ENCODE measurements at places on chromosomes 5 and 9.

DNA sequence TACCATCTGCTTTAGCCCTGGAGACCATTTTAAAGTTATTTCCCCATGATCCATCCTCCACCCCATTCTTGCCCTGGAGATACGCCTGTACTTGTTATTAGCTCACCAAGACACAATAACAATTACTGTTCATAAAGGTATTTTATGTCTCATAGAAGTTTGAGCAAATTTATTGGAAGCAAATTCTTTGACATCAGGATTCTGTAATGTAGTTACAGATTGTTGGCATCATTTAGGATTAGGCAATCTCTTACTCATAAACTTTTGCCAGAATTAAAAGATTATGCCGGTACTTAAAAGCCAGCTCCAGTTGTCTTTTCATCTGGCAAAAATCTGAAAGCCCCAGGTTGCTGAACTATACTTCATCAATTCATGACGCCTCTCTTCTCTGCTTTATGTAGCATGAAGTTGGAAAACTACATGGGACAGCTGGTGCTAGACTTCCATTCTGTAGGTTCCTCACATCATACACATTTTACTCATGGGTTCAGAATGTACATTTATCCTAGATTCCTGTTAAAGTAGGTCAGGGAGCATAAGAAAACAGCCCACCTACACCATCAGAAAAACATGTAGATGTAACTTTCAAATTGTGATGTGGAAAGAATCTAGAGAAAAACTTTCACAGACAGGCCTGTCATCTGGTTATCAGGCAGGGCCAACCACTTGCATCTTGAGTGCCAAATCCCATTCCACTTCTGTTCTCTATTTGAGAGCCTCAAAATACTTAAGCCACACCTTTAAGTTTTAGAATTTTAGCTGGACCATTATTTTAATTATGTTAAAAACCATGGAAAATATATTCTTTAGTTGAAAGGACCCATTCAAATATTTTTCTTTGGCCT, 14.0 kb downstream of the ATP10B start:
- DNase-seq, result no peak

- DNase-seq, result no peak
Measured at GRCh38 chr5:57246426-57246825, 72.6 kb downstream of the GPBP1 start.

DNA sequence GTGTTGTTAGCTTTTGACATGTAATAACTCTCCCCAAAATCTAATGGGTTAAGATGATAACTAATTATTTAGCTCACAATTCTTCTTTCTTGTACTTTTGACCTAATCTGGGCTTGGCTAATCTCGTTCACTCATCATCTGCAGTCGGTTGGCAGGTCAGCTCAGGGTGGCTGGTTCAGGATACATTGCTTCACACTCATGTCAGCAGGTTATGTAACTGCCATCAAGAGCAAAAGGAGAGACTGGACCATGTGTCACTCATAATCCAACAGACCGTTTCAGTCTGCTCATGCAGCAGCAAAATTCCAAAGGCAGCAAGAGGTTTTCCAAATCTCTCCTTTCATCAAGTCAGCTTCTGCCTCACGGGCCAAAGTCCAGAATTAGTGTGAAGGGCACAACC, 998.4 kb upstream of the CTNND2 start:
- no peak for DNase-seq

GRCh38 chr5:149434162-149435014, 55.3 kb upstream of the IL17B start:
- DNase-seq, result peak; percentile 73

GRCh38 chr9:125995006-125995405, 247.8 kb downstream of the PBX3 start:
- DNase-seq, result no peak

- DNase-seq, result no peak
Measured at GRCh38 chr5:168064933-168065622, 226.4 kb upstream of the WWC1 start.

DNA sequence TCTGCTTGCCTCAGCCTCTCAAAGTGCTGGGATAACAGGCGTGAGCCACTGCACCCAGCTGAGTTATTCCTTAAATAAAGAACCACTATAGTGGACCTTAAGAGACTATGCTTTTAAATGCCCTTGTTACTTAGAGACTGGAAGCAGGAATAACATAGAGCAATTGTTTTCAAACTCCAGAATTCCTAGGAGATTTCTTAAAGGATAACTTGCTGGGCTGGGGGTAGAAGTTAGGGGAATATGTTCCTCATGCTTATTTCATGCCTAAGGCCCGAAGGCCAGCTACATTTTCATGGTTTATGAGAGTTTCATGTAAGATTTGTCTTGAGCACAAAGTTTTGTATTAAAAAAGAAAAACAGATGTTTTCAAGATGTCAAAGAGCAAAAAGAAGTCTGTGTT, 48.2 kb downstream of the CSNK1A1 start:
- no peak for DNase-seq

DNA sequence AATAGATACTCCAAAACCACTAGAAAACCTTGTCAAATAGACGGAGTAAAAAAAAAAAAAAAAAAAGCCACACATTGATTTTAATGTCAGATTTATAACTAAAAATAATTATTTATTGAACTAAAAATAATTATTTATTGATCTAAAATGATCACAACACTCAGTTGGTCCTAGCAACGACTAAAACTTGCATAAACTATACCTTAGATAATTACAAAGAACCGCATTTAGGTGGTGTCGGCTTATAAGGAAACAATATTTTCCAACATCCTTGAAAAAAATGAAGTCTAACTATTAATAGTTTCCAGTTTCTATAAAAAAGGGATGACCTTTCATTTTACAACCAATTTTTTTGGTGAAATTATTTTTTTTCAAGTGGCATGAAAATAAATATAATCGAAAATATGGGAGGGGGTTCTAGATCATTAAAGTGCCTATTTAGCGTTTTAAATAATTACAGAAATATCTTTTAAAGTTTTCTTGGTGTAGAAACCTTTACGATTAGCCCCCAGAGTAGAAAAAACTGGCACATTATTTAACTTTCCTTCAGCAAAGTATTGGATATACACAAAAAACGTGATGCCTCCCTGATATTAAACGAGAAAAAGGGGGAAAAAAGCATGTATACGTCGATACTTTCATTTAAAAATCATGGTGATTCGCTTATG, 3.7 kb downstream of the ARRDC3 start:
- DNase-seq, result no peak

- DNase-seq, result no peak
Measured at GRCh38 chr9:27715651-27716050, 142.4 kb upstream of the C9orf72 start.

- no peak for DNase-seq
Measured at GRCh38 chr5:112691758-112692157, 45.9 kb upstream of the APC start.

GRCh38 chr5:95845391-95845790, 22.9 kb upstream of the GLRX start:
- no peak for DNase-seq

DNA sequence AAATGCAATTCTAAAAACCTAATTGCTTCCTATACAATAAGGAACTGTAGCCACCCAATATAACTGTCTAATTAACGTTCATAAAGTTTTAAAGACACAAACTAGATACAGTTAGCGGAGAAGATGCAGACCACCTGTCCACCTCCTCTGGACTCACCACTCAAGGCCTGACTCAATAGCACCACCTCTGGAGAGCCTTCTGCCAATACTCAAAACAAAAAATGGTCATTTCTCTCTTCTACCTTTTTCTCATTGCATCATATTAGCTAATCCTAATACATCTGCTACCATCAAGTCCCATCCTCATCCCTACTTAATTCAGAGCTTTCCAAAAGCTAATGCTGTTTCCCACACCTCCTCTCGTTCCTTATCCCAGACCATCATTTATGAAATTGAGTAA, 159.9 kb downstream of the MLLT3 start:
- DNase-seq, result no peak
